Activated CD4-positive, alpha-beta T cell treated with anti-CD3 and anti-CD28 coated beads, Interleukin-2, amount 10 ng/mL, durations not matched to agents 7 days and 5 days (primary cell): ENCODE measurements at places on chromosomes 6 and 20.

DNA sequence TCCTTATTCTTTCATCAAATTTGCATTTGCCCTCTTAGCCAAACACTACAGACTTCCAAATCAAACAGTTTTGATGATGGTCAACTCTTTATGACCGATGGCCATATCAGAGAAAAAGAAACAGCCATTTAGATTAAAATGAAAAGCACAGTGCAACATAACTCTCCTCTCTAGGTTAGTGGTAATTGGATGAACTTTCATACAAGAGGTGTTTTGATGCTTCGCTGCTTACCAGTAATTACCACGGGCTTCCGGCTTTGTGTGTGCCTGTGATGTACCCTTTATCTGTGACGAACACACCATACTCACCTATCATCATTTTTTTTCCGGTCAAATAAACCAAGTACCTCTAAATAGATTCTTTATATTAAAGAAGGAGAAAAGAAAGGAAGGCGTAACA, 181.8 kb downstream of the FOXA2 start:
- no peak for DNase-seq
- no peak overlapping the region for H3K27ac ChIP-seq
- H3K4me3 ChIP-seq, result no peak overlapping the region
- no peaks in the 10 kb centered on the region for H3K36me3 ChIP-seq
- H3K4me1 ChIP-seq, result peaks cover 14% of the 10 kb centered on the region

GRCh38 chr6:19297880-19298279, 539.3 kb upstream of the ID4 start:
- H3K27ac ChIP-seq, result no peak overlapping the region
- H3K27me3 ChIP-seq, result no peaks in the 10 kb centered on the region
- no peaks in the 10 kb centered on the region for H3K36me3 ChIP-seq
- H3K4me3 ChIP-seq, result no peak overlapping the region

GRCh38 chr20:62760856-62761758, 35.2 kb upstream of the MRGBP start:
- no peak for DNase-seq
- H3K27ac ChIP-seq, result no peak overlapping the region
- H3K27me3 ChIP-seq, result peaks cover 16% of the 10 kb centered on the region
- no peaks in the 10 kb centered on the region for H3K36me3 ChIP-seq

DNA sequence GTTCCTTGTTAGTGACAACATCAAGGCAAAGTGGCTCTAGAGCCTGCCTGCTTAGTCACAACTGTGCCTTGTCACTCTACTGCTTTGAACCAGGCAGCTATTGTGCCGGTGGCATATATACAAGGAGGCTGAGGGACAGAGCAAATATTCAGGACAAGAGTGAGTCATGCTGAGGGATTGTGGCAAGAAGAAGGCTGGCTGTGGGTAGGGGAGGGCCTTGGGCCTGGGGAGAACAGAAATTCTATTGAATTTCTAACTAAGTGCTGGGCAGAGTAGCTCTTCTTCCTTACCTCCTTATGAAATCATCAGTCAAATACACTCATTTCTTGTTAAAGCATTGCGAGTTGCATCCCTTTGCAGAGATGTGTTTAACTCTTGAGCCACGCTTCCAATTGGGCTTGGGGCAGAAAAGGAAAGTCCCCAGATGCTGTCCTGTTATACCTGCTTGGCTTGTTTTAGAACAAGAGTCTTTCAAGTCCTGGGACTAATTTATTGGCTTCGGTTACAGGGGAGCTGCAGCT, 59.7 kb downstream of the PFDN4 start:
- H3K27ac ChIP-seq, result no peak overlapping the region
- no peak for DNase-seq
- peaks cover 3% of the 10 kb centered on the region for H3K27me3 ChIP-seq

- no peak overlapping the region for H3K27ac ChIP-seq
- H3K27me3 ChIP-seq, result no peaks in the 10 kb centered on the region
- no peaks in the 10 kb centered on the region for H3K36me3 ChIP-seq
- DNase-seq, result no peak
- H3K4me1 ChIP-seq, result peaks cover 22% of the 10 kb centered on the region
- no peak overlapping the region for H3K4me3 ChIP-seq
These were observed 19.1 kb downstream of the GABRR2 start for GRCh38 chr6:89295981-89296380.

DNA sequence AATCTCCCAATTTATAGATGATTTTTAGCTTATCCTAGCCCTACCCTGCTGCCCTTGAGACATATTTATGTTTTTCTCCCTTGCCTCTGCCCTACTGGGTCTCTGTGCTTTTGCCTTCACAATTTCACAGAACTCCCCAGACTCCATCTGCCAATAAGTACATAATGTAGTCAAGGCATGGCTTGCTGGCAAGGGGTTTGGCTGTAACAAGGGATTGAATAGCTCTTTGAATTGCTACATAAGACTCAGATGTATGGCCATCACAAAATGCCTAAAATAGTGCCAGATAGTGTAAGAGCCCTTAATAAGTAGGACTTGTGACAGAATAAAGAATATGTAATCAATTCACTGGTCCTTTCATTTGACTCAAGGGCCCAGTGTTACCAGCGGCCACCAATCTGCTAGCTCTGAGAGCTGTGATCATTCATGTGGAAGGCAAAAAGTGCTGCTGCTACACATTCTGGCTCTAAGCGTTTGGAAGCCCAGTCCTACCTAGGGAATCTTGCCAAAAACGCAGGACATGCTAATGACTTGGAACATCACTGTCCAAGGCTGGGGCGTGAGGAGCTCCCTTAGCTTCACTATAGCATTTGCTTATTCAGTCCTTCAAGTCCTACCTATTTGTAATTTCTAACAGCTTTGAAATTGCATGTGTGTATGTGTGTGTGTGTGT, 20.5 kb downstream of the CLVS2 start:
- no peak overlapping the region for H3K4me3 ChIP-seq
- H3K27ac ChIP-seq, result no peak overlapping the region
- DNase-seq, result no peak
- no peaks in the 10 kb centered on the region for H3K36me3 ChIP-seq
- H3K4me1 ChIP-seq, result no peaks in the 10 kb centered on the region

- peaks cover 46% of the 10 kb centered on the region for H3K4me1 ChIP-seq
- DNase-seq, result peak; percentile 65
- H3K36me3 ChIP-seq, result peaks cover 35% of the 10 kb centered on the region
- H3K27ac ChIP-seq, result peak within 1 kb of the TSS; percentile 95
- H3K27me3 ChIP-seq, result no peaks in the 10 kb centered on the region
These were observed at the start of gene GMEB2 for GRCh38 chr20:63626424-63627128. Gene GMEB2 (minus strand): TSS chr20:63627101. CDS start chr20:63619397, 7,704 bp downstream.

- H3K27me3 ChIP-seq, result no peaks in the 10 kb centered on the region
- peaks cover 6% of the 10 kb centered on the region for H3K4me1 ChIP-seq
- no peak overlapping the region for H3K4me3 ChIP-seq
- H3K36me3 ChIP-seq, result peaks cover 4% of the 10 kb centered on the region
- H3K27ac ChIP-seq, result no peak overlapping the region
These were observed 341.8 kb downstream of the CDKAL1 start for GRCh38 chr6:20876036-20876435.

DNA sequence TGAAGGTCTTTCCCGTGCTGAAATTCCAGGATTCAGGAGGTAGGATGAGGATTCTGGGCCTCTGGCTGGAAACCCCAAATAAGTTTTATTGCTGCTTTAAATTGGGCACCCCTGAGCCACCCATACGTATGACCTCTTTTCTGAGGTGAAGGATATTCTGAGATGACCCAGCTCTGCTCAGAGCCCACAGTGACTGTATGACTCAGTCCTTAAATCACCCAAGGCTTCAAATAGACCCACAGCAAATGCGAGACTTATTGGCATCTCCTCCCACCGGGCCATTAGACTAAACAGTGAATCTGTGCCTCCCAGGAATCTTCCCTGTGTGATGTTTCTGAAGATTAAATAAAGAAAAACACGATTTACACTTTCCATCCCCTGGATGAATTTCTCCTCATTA, 9.5 kb downstream of the SIRPG start:
- peaks cover 65% of the 10 kb centered on the region for H3K4me1 ChIP-seq
- DNase-seq, result no peak
- H3K27me3 ChIP-seq, result no peaks in the 10 kb centered on the region
- H3K4me3 ChIP-seq, result no peak overlapping the region
- no peak overlapping the region for H3K27ac ChIP-seq
- H3K36me3 ChIP-seq, result peaks cover 79% of the 10 kb centered on the region

DNA sequence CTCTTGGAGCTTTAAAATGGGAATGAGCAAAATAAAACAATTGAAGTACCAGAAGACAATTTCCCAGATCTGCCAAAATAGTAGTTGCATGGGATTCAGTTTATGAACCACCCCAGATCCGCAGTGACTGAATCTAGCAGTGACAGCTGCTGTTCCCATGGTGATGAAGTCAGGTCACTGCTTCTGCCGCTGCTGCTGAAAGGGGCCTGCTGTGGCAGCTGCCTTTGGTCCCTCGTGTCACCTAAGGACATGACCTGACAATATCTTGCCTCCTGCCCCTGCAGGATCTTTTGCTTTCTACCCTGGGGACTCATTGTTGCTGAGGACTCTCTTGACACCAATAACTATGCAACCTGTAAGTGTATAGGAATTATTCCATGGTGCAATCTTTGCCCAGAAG, 34.3 kb upstream of the OGFRL1 start:
- no peak overlapping the region for H3K27ac ChIP-seq
- no peaks in the 10 kb centered on the region for H3K36me3 ChIP-seq
- H3K4me1 ChIP-seq, result peaks cover 2% of the 10 kb centered on the region
- peaks cover 7% of the 10 kb centered on the region for H3K27me3 ChIP-seq
- no peak for DNase-seq

GRCh38 chr6:127686084-127686483, 109.1 kb downstream of the C6orf58 start:
- H3K4me1 ChIP-seq, result no peaks in the 10 kb centered on the region
- no peak overlapping the region for H3K4me3 ChIP-seq
- no peaks in the 10 kb centered on the region for H3K27me3 ChIP-seq
- H3K27ac ChIP-seq, result no peak overlapping the region
- DNase-seq, result no peak

- no peak overlapping the region for H3K27ac ChIP-seq
- H3K4me3 ChIP-seq, result no peak overlapping the region
- H3K36me3 ChIP-seq, result peaks cover 4% of the 10 kb centered on the region
These were observed 197.5 kb downstream of the ISM1 start for GRCh38 chr20:13418263-13419229.

DNA sequence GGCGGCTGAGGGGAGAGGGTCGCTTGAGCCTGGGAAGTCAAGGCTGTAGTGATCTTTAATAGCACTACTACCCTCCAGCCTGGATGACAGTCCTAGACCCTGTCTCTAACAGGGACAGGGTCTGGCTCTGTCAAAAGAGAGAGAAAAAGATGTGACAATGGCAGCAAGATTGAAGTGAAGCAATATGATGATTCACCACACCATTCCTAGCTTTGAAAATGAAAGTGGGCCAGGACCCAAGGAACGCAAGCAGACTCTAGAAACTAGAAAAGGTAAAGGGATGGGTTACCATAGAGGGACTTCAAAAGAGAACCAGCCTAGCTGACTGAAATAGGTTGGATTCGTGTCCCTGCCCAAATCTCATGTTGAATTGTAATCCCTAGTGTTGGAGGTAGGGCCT, 426.9 kb downstream of the HTR1B start:
- no peaks in the 10 kb centered on the region for H3K27me3 ChIP-seq
- H3K27ac ChIP-seq, result no peak overlapping the region
- DNase-seq, result no peak
- no peak overlapping the region for H3K4me3 ChIP-seq
- H3K4me1 ChIP-seq, result no peaks in the 10 kb centered on the region
- H3K36me3 ChIP-seq, result no peaks in the 10 kb centered on the region

- H3K4me1 ChIP-seq, result no peaks in the 10 kb centered on the region
- H3K4me3 ChIP-seq, result no peak overlapping the region
- no peak for DNase-seq
- no peaks in the 10 kb centered on the region for H3K36me3 ChIP-seq
- H3K27me3 ChIP-seq, result peaks cover 62% of the 10 kb centered on the region
- no peak overlapping the region for H3K27ac ChIP-seq
These were observed 33.5 kb downstream of the RPP21 start for GRCh38 chr6:30378290-30378937.

GRCh38 chr6:133017581-133017980, 203.2 kb downstream of the RPS12 start:
- DNase-seq, result no peak
- no peaks in the 10 kb centered on the region for H3K4me1 ChIP-seq
- H3K4me3 ChIP-seq, result no peak overlapping the region
- no peak overlapping the region for H3K27ac ChIP-seq
- no peaks in the 10 kb centered on the region for H3K36me3 ChIP-seq

- H3K4me3 ChIP-seq, result no peak overlapping the region
- no peaks in the 10 kb centered on the region for H3K36me3 ChIP-seq
- DNase-seq, result no peak
- peaks cover 14% of the 10 kb centered on the region for H3K4me1 ChIP-seq
- no peaks in the 10 kb centered on the region for H3K27me3 ChIP-seq
These were observed 136.8 kb upstream of the LRFN2 start for GRCh38 chr6:40723967-40724366.

GRCh38 chr20:63484651-63485403, 12.4 kb upstream of the KCNQ2 start:
- no peaks in the 10 kb centered on the region for H3K36me3 ChIP-seq
- H3K27ac ChIP-seq, result no peak overlapping the region
- H3K4me1 ChIP-seq, result no peaks in the 10 kb centered on the region
- H3K4me3 ChIP-seq, result no peak overlapping the region
- DNase-seq, result no peak

DNA sequence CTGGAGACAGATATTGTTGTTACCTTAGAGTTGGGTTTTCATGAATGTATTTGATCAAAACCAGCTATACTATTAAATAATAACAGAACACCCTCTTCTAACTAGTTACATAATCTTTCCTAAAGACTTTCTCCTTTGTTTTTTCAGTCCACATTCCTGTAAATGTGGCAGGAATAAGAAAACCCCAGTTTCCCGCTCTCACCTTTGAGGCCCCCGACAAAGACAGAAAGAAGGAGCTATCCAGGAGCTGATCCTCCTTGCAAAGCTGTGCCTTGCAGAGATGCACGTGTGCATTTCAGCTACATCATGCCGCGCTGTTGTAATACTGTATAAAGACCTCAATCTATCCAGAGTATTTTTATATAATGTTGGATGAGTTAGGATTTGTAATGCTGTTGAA, 102.7 kb downstream of the SLC22A3 start:
- peaks cover 45% of the 10 kb centered on the region for H3K27me3 ChIP-seq
- DNase-seq, result no peak
- H3K4me1 ChIP-seq, result peaks cover 3% of the 10 kb centered on the region
- no peak overlapping the region for H3K4me3 ChIP-seq

GRCh38 chr6:146770965-146771735, 172.4 kb downstream of the ADGB start:
- H3K4me1 ChIP-seq, result peaks cover 19% of the 10 kb centered on the region
- H3K36me3 ChIP-seq, result no peaks in the 10 kb centered on the region
- H3K4me3 ChIP-seq, result peak overlapping the region; percentile 35
- peaks cover 10% of the 10 kb centered on the region for H3K27me3 ChIP-seq
- peak; percentile 75 for DNase-seq

DNA sequence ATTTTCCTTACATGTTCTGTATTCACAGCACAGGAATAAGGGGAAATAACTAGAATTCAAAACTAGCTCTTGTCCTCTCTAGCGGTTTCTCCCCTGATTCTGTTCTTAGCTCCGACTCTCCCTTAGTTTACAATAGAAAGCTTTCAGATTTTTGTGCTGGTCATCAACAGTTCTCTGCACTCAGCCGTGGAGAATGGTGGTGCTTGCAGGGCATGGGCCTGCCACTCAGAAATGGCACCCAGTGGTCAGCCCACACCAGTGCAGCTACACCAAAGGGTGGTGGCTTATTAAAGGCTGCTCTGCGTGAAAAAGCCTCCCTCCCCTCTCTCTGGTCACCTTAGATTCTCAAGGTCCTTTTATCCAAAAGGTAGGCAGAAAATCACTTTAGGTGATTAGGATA, 123.5 kb downstream of the SASH1 start:
- H3K36me3 ChIP-seq, result no peaks in the 10 kb centered on the region
- H3K4me3 ChIP-seq, result no peak overlapping the region
- DNase-seq, result no peak
- peaks cover 34% of the 10 kb centered on the region for H3K27me3 ChIP-seq
- H3K27ac ChIP-seq, result no peak overlapping the region

- peaks cover 34% of the 10 kb centered on the region for H3K36me3 ChIP-seq
- peaks cover 51% of the 10 kb centered on the region for H3K4me1 ChIP-seq
- H3K27me3 ChIP-seq, result no peaks in the 10 kb centered on the region
- peak overlapping the region; percentile 18 for H3K4me3 ChIP-seq
These were observed 83.4 kb upstream of the ASF1A start for GRCh38 chr6:118810420-118811027.
